Neural progenitor cell (in vitro differentiated cells): ENCODE measurements at places on chromosomes 12 and 14.

GRCh38 chr12:50932787-50933280, 19.5 kb upstream of the HIGD1C start:
- H3K36me3 ChIP-seq, result no peaks in the 10 kb centered on the region
- DNase-seq, result no peak
- H3K4me1 ChIP-seq, result no peaks in the 10 kb centered on the region
- H3K4me3 ChIP-seq, result no peak overlapping the region
- no peaks in the 10 kb centered on the region for H3K27me3 ChIP-seq
- no peak overlapping the region for H3K27ac ChIP-seq

DNA sequence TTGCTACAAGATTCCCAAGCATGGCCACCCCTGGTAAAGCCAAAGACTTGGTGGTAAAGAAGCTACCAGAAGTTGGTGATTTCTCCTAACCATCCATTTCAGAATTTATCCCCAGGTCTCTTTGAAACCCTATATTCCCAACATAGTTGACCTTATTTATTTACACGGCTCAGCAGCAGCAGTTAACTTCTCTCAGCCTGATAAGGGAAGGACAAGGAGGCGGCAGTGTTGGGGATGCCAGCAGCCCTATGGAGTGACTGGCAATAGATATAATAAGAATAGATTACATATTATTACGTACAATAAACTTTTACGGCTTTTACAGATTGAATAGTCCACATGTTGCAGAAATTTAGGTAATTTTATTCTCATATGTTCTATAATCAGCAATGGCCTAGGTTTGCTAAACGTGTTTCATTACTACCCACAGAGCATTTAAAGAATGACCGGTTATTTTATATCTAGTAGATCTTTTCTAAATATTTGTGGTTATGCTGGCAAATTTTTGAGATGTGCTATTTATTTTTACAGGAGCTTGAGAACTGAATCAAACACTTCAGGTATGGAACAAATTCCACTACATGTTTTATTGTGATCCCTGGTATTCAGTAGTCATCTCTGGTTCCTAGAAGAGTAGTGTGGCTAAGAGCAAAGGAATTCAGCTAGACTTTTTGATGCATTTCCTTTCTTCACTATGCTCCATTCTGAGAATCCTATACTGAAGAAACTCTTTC, 19.8 kb upstream of the PALS1 start:
- no peak overlapping the region for H3K4me3 ChIP-seq
- H3K27ac ChIP-seq, result no peak overlapping the region
- no peaks in the 10 kb centered on the region for H3K36me3 ChIP-seq
- H3K4me1 ChIP-seq, result no peaks in the 10 kb centered on the region
- no peak for DNase-seq
- no peaks in the 10 kb centered on the region for H3K27me3 ChIP-seq

GRCh38 chr14:71753126-71753830, 179.0 kb upstream of the RGS6 start:
- DNase-seq, result peak; percentile 90
- H3K4me3 ChIP-seq, result no peak overlapping the region
- peaks cover 8% of the 10 kb centered on the region for H3K4me1 ChIP-seq
- H3K27ac ChIP-seq, result no peak overlapping the region
- H3K27me3 ChIP-seq, result no peaks in the 10 kb centered on the region

DNA sequence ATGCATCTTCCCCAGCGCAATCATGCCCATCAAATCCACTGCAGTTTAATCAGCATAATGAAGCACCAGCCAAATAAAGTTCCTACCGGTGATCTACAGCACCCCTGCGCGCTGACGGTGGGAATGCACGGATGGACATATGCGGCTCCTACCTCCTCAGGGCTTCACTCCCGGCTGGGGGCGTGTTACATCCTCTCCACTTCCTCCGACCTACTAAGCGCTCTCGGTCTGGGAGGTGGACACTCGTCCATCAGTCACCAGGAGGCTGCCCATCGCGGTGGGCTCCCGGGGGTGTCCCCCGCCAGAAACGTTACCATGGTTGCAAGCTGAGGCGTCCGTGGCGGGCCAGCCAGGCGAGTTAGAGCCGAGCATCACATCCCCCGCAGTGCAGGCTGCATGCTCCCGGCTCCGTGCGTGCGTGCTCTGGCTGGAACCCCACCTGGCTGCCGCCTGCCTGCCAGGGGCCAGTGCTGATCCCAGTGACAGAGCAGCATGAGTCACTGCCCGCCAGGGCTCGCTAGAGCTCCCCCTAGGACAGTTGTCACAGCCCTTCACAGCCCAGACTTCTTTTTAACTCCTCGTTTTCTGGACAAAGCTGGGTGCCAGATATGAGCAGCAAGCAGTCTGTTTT, 73.0 kb downstream of the CIT start:
- no peak overlapping the region for H3K27ac ChIP-seq
- peaks cover 8% of the 10 kb centered on the region for H3K36me3 ChIP-seq
- peak; percentile 90 for DNase-seq
- H3K4me1 ChIP-seq, result peaks cover 15% of the 10 kb centered on the region

- H3K27ac ChIP-seq, result no peak overlapping the region
- no peaks in the 10 kb centered on the region for H3K4me1 ChIP-seq
- DNase-seq, result no peak
- no peak overlapping the region for H3K4me3 ChIP-seq
- H3K27me3 ChIP-seq, result no peaks in the 10 kb centered on the region
Measured at GRCh38 chr12:51443573-51443972, 18.9 kb downstream of the SLC4A8 start.

- peak within 1 kb of the TSS; percentile 100 for H3K27ac ChIP-seq
- H3K36me3 ChIP-seq, result no peaks in the 10 kb centered on the region
- peak within 1 kb of the TSS; percentile 56 for H3K4me3 ChIP-seq
- no peaks in the 10 kb centered on the region for H3K27me3 ChIP-seq
Measured at GRCh38 chr12:6943722-6944380, at the start of the genes C12orf57 and RNU7-1. C12orf57 (plus strand) TSS chr12:6944022; CDS start chr12:6944122, 100 bp downstream. RNU7-1 (plus strand) TSS chr12:6943816.

- no peaks in the 10 kb centered on the region for H3K27me3 ChIP-seq
- H3K36me3 ChIP-seq, result peaks cover 25% of the 10 kb centered on the region
- DNase-seq, result no peak
Measured at GRCh38 chr12:6573001-6573400, 4.9 kb upstream of the NOP2 start.

DNA sequence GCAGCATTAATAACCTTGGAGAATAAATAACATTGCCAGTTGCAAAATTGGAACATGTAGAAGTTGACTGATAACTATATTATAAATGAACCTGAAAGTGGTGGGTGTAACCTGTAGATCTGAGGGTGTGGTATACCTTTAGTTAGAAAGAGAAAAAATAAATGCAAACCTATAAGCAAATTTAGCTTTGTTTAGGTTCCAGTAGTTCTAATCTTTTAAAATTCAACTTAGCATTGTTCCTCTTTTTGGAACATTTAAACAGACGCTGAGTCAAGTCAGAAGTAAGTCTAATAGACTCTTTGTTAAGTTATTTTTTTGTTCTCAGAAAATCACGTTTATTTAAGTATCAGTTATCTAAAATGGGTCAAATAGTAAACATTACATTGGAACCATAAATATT, 120.0 kb downstream of the DNAI7 start:
- no peaks in the 10 kb centered on the region for H3K36me3 ChIP-seq
- no peak overlapping the region for H3K4me3 ChIP-seq
- no peaks in the 10 kb centered on the region for H3K27me3 ChIP-seq
- H3K4me1 ChIP-seq, result no peaks in the 10 kb centered on the region

DNA sequence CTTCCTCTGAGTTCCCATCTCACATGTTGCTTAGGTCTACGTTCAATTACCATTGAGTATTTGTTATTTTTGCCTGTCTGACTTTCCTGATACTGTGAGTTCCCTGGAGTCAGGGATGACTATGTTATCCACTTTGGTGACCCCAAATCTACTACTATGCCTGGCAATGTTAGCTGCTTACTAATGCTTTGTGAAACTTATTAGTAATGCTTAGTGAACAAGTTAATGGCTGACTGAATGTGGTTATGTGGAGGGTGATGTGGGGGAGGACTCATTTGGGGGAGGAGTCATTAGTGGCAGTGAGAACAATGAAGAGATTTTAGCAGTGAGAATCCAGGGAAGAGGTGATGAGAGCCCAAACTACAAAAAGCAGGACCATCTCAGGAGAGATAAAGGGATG, 121.6 kb downstream of the KTN1 start:
- DNase-seq, result no peak
- no peaks in the 10 kb centered on the region for H3K27me3 ChIP-seq
- H3K4me3 ChIP-seq, result no peak overlapping the region
- H3K36me3 ChIP-seq, result no peaks in the 10 kb centered on the region

DNA sequence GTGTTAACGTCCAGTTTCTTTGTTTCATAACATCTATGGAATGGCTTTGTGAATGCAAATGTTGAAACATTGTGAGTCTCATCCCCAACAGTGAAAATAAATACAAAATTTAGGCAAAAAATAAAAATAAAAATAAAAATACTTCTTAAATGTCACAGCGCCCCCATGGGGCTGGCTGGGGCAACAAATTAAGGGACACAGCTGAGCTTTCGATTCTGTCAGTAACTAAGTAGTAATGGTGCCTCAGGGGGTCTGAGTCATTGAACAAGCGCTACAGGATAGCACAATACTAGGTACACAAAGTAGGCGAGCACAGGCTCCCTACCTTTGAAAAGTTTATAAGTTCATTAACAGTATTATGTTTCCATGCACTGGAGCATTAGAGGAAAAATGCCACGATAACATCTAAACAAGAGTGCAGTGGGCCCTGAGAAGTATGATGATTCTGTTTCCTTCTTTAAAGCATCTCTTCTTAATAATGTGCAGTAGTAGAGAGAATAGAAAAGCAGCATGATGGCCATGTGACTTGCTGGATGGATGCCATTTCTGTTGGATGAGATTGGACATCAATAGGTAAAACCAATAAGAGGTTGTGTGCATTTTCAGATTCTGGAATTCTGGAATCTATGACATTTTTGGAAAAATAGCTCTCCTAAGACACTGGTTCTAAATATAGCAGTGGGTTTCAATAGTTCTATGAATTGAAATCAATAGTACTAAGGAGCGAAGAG, 667.2 kb downstream of the DIO2 start:
- DNase-seq, result peak; percentile 68
- H3K27ac ChIP-seq, result no peak overlapping the region
- peaks cover 18% of the 10 kb centered on the region for H3K4me1 ChIP-seq
- H3K4me3 ChIP-seq, result no peak overlapping the region

- H3K27me3 ChIP-seq, result no peaks in the 10 kb centered on the region
- H3K27ac ChIP-seq, result no peak overlapping the region
- DNase-seq, result peak; percentile 37
- peaks cover 10% of the 10 kb centered on the region for H3K4me1 ChIP-seq
- no peak overlapping the region for H3K4me3 ChIP-seq
Measured at GRCh38 chr12:90229407-90230170, 521.0 kb upstream of the ATP2B1 start.

DNA sequence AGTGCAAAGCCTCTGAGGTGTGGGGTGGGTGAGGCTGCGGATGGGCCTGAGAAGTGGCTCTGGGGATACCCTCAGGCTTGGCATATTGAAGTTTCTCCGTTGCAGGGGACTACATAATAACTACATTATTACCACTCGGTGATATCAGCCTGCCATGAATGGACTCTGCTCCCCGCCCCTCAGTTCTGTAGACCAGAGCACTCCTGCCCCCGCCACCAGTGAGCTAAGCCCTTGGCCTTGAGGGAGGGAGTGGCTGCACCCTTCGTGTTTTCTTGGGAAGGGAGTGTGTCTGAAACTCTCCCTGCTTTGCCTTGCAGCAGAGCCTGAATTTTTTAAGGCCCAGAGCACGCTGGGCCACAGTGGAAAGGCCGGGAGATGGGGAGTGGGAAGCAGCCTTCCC, 1.7 kb downstream of the ORAI1 start:
- DNase-seq, result no peak
- no peaks in the 10 kb centered on the region for H3K36me3 ChIP-seq
- peak overlapping the region; percentile 95 for H3K4me3 ChIP-seq
- H3K27me3 ChIP-seq, result no peaks in the 10 kb centered on the region
- H3K27ac ChIP-seq, result no peak overlapping the region
